ENCODE measurements at places on chromosomes 2 and 18.

DNA sequence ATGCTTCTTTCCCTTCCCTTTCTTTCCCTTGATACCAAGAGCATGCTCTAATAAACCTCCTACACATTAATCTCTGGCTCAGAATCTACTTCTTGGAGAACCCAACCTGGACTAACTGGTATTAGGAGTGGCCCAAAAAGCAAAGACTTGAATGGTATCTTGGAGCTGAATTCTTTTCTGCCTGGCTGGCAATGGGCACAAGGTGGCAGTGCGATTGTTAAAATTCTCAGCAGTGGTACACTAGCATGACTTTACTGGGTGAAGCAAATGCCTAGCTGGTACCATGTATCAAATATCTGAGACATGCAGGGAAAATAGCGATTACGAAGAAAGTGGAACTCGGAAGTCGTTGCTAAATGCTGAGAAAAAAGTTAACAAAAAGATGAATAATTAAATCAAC is 376.1 kb downstream of the XIRP2 start:
- no peak for DNase-seq

DNA sequence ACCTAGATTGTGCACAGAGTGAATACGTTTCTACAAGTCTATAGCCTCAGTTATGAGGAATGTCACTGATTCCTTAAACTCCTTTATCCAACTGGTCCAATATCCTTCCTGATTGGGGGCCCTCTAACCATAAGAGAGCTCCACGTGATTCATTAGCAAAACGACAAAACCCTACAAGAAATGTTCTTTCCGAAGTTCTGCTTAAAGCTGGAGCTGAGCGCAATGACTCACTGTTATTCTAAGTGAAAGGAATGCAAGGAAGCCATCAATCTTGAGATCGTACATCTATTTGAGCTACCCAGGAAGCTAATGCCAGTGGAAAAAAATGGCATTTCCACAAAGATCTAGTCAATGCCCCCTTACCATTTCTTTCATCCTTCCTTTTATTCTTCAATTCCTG is 354.9 kb upstream of the CDH20 start:
- no peak for DNase-seq

GRCh38 chr2:114027437-114027836 is 137.5 kb downstream of the ACTR3 start:
- no peak for DNase-seq

DNA sequence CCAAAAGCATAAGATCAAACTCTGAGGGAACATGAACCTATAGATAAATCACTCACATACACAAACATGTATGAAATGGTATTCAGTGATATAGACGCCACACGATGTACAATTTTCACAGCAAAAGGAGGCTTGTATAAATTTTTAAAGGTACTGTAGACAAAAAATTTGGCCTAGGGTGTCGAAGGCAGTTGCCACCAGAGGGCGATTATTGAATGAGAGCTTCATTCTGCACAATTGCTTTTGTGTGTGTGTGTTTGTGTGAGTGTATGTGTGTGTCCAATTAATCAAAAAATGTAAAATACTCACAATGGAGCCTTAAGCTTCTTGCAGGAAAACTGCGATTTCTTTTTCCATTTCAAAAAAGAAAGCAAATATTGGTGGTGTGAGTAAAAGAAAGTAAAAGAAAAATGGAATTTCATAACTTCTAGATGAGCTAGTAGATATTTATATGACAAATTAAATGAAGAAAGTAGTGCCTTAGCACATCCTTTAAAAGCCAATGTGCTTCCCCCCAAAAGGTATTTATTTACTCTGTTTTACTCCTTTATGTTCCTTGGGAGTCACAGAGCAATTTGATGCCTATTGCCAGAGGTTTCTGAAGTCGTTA is 800.1 kb downstream of the SATB2 start:
- DNase-seq, result no peak

DNA sequence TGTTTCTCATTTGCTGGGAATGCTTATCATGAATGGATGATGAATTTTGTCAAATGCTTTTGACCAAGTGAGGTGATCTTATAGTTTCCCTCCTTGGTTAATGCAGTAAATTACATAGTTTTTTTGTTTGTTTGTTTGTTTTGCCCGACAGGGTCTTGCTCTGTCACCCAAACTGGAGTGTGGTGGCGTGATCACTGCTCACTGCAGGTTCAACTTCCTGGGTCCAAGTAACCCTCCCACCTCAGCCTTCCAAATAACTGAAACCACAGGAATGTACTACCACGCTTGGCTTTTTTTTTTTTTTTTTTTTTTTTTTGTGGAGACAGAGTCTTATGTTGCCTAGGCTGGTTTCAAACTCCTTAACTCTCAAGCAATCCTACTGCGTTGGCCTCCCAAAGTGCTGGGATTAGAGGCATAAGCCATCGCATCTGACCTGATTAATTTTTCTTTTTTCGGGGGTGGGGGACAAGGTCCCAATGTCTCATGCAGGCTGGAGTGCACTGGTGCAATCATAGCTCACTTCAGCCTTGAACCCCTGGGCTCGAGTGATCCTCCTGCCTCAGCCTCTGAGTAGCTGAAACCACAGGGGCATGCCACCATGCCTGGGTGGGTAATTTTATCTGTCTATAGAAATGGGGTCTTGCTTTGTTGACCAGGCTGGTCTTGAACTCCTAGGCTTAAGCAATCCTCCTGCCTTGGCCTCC is 48.6 kb downstream of the SMAD2 start:
- no peak for DNase-seq

- DNase-seq, result no peak
Observed at GRCh38 chr2:162062559-162062958, 11.5 kb downstream of the DPP4 start.

DNA sequence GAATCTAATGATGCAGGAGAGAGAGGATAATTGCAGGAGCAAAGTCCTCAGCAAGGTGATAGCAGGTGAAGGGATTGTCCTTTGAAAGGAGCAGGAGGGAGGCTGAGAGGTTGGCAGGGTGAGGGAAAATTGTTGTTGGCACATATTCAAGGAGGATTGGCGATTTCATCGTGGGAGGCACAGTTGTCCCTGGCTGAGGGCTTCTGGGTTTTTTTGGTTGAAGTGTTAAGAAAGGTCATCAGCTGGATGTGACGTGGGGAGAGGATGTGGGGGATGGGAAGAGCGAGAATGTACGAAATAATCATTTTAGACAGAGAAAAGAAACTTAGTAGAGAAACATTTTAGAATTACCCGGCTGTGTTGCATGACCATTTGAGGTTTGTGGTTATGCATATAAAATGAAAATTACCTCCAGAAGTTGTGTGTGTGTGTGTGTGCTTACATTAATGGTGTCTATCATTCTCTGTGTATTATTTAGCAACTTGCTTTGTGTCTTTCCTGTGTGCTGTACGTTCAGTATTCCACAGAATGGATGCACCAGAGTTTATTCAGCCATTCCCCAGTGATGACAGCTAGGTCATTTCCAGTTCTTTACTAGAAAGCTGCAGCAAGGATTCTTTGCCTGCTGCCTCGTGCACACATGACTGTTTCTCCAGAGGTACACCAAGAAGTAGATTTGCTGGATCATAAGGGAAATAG is 67.6 kb downstream of the SDC1 start:
- DNase-seq, result no peak

DNA sequence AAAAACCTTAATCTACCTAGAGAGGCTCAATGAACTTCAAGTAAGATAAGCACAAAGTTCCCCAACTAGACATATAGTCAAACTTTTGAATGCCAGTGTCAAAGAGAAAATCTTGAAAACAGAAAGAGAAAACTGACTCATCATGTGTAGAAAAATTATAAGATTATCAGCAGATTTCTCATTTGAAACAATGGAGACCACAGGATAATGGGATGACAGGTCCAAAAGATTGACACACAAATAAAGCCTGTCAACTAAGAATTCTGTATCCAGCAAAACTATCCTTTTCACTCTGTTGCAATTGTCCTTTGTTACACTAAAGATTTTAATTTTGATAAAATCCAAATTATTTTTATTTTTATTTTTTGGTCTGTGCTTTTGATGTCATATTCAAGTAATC is 61.6 kb downstream of the COPS8 start:
- no peak for DNase-seq

GRCh38 chr2:96970248-96970875 is 16.0 kb downstream of the FAM178B start:
- no peak for DNase-seq

- no peak for DNase-seq
Observed at GRCh38 chr2:120669121-120669952, 66.3 kb upstream of the GLI2 start.

- DNase-seq, result no peak
Observed at GRCh38 chr2:41710944-41711343, 336.9 kb upstream of the PKDCC start.

GRCh38 chr2:129923265-129924091 is 56.0 kb upstream of the RAB6C start:
- DNase-seq, result no peak

DNA sequence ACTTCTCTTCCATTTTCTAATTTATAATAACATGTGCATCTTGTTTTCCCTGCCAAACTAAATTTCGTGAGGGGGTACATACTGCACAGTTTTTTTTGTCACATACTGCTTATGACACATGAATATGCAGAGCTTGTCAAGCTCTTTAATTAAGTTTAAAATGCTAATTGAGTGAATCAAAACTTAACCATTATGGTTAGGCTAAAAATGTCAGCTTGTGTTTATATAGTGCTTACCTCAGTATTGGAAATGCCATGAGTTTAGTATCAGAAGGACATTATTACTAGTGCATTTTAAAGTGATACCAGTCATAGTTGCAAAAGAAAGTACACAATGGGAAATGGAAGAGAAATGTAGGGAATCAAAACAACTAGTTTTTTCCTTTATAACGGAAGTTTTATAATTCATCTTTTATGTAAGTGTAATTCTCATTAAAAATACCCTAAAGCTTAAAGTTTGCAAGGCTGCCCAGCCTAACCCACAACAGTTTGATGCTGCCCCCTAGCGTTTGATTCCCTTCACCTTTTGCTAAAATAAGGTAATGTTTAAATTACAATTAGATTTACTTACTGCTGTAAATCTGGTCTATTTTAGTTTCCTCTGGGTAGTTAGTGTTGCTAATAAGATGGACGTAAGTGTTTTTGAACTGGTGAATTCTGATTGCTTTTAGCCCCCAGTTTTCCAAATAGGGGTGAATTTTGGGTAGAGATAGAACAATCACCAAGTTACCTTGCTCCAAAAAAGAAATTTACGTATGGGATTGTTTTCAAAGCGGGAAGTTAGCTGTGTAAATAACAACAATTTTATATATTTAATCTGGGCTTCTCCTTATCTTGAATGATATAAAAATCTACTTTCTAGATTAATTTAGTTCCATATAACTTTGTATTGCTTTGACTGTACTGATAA is 3.2 kb downstream of the SLC39A10 start:
- DNase-seq, result peak; percentile 66

DNA sequence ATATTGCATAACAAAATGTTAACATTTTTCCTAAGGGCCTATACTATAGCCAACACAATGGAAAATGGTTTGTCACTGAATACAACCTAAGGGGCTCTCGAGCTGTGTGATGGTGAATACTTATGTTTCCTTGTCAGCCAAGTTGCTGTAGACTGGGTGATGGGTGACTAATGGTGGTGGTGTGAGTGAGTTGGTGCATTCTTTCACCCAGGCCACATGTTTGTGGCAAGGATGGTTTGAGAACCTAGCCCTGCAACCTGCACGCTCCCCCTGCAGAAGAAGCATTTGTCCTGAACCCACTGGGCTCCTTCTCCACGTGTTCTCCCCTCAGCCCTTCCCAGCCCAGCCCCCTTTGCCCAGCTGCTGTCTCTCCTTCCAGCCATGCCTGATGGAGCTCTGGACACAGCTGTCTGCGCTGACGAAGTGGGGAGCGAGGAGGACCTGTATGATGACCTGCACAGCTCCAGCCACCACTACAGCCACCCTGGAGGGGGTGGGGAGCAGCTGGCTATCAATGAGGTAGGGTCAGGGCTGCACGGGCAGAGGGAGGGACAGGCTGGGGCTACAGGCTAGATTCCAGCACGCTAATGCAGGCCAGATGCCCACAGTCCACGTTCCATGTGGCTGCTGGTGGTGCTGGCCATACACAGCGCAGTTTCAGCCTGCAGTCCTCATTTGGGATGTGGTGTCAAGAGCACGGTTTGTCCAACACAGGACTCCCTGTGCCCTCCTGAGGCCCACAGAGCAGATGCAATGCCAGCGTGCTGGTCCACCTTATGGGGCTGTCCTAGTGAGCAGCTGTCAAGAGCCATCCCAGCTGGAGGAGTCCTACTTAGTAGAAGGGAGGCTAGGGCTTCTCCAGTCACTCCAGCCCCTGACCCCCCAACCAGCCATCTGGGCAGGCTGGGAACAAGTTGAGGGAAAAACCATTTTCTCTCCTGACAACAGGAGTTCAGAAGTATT is 65.4 kb downstream of the FAM168B start:
- no peak for DNase-seq

DNA sequence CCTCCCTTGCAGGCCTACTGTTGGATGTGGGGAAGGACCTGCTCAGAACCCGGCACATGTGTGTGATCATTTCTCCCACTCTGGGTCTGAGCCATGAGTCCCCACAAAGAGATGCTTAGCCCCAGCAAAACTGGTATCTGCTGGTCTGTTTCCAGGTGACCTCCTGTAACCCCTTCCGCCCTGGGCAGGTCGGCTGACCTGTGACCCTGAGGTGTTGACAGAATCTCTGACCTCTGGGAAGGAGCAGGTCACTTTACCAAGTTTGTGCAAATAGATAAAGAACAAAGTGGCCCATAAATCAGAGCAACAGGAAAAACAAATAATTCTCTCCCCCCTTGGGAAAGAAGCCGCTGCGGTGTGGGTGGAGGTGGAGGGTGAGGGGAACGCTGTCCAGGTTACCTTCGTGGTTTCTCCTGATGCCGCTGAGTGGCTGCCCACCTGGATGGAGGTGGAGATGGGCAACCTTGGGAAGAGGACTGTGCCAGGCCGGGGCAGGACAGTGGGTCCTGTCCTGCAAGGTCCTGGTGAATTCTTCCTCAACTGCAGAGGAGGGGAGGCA is 174.0 kb upstream of the MYCN start:
- no peak for DNase-seq

GRCh38 chr2:60998628-60999545 is 18.6 kb upstream of the PEX13 start:
- no peak for DNase-seq

DNA sequence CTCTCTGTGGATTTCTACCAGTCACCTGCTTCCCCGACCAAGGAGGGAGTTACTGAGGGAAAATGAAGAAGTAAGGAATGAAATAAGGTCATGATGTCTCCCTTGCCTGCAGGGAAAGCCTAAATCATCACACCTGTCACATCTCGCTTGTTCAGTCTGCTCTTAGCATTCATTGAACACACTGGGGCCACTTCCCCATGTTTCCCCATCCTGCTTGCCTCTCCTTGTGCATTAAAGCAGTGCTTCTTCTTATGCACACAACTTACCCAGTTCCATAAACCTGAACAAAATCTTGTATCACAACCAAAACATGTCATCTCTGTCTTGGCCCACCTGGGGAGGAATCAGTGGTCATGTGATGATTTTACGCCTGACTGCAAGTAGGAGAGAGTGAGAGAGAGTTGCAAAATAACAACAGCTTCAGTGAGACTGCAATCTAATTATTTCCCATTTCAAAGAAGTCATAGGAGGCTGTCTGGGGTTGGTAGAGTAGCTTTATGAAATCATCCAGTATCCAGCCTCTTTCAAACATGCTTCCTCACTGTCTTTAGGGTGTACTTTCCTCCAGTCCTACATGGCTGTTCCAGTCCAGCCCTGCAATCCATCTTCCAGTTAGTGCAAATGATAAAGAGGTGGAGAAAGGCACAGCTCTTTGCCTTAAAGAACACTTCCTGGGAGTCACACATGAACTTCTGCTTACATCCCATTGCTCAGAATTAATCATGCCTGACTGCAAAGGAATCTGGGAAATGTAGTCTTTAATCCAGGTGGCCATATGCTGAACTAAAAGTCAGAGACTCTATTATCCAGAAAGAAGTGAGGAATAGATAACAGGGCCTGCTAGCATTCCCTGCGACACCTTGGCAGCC is 220.1 kb downstream of the HAUS1 start:
- no peak for DNase-seq
